Activated CD4-positive, alpha-beta T cell treated with anti-CD3 and anti-CD28 coated beads, Interleukin-2, amount 10 ng/mL, durations not matched to agents 7 days and 5 days (primary cell): ENCODE measurements at places on chromosomes 7 and 10. TPM values are rescaled to one million over a fixed set of nuclear protein-coding genes. Genes with fewer than 3 reads are reported as not detected.

Gene TACC2
- total RNA-seq = not detected

Gene NPFFR1
- not detected for total RNA-seq

Gene CALML3
- total RNA-seq = not detected

GRCh38 chr7:156579566-156579965 lies 61.0 kb upstream of the RNF32 start:
- H3K36me3 ChIP-seq = no peaks in the 10 kb centered on the region
- no peak for DNase-seq
- H3K4me3 ChIP-seq = no peak overlapping the region
- peaks cover 17% of the 10 kb centered on the region for H3K27me3 ChIP-seq
- no peaks in the 10 kb centered on the region for H3K4me1 ChIP-seq

DNA sequence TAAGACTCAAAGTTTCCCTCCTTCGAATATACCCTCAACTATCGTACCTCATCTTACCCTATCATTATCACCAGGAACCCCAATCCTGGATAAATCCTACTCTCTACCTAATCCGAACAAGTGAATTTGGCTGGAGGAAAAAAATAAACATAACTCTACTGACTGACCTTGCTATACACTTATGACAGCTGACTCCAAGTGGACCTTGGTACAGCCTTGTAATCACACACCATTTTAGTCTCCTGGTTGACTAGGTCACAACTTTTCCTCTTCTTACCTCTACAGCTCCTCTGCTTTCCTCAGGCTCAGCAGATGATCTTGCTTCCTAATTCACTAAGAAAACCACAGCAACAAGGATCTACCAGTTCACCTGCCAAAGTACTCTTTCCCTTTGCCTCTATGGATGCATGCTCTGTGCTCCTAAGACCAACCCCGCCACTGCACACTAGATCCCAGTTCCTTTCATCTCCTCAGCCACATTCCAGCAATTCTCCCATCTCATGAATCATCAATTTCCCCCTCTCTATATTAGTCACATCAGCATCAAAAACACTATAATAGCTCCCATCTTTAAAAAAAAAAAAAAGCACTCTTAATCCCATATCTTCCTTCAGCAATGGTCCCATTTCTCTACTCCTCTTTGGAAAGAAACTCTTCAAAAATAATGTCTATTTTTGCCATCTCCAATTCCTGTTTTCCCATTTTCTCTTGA lies 35.5 kb downstream of the COA1 start:
- no peak overlapping the region for H3K4me3 ChIP-seq
- H3K36me3 ChIP-seq = peaks cover 14% of the 10 kb centered on the region
- no peak overlapping the region for H3K27ac ChIP-seq
- DNase-seq = no peak
- no peaks in the 10 kb centered on the region for H3K27me3 ChIP-seq

GRCh38 chr10:127892743-127893142 lies at the start of gene CLRN3:
TSS of gene CLRN3 (minus strand) at chr10:127892941. CDS start at chr10:127892784, 157 bp downstream.
- no peak for DNase-seq
- no peak within 1 kb of the TSS for H3K4me3 ChIP-seq
- H3K4me1 ChIP-seq = peaks cover 4% of the 10 kb centered on the region
- no peak within 1 kb of the TSS for H3K27ac ChIP-seq
- no peaks in the 10 kb centered on the region for H3K36me3 ChIP-seq
- peaks cover 15% of the 10 kb centered on the region for H3K27me3 ChIP-seq

GRCh38 chr10:63465293-63466143 lies at the start of gene JMJD1C:
TSS of gene JMJD1C (minus strand) at chr10:63465977. CDS start at chr10:63465662, 315 bp downstream.
- peaks cover 6% of the 10 kb centered on the region for H3K27me3 ChIP-seq
- peaks cover 21% of the 10 kb centered on the region for H3K4me1 ChIP-seq
- H3K27ac ChIP-seq = peak within 1 kb of the TSS; percentile 86
- peaks cover 1% of the 10 kb centered on the region for H3K36me3 ChIP-seq
- peak; percentile 62 for DNase-seq
- H3K4me3 ChIP-seq = peak within 1 kb of the TSS; percentile 88

Gene SLC25A13
- 8.8 TPM for total RNA-seq

DNA sequence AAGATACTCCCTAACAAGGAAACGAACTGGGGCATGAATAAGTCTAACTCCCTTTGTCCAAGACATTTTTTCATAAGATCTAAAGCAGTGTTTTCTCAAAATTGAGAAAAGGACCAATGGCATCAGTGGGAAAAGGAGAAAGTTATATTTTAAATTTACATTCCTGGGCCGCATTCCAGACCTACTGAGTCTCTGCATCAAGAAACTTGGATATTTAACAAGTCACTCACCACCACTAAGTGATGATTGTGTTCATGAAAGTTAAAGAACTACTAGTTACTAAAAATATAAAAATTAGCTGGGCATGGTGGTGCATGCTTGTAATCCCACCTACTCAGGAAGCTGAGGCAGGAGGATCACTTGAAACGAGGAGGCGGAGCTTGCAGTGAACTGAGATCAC lies 149.6 kb upstream of the MEOX2 start:
- H3K27me3 ChIP-seq = no peaks in the 10 kb centered on the region
- H3K4me1 ChIP-seq = no peaks in the 10 kb centered on the region
- H3K4me3 ChIP-seq = no peak overlapping the region
- no peak overlapping the region for H3K27ac ChIP-seq
- H3K36me3 ChIP-seq = no peaks in the 10 kb centered on the region

Gene NRCAM
- total RNA-seq = 0.12 TPM

- no peaks in the 10 kb centered on the region for H3K36me3 ChIP-seq
- no peak overlapping the region for H3K4me3 ChIP-seq
- H3K27me3 ChIP-seq = peaks cover 47% of the 10 kb centered on the region
- no peak overlapping the region for H3K27ac ChIP-seq
These were observed 439 bp downstream of the RBP4 start for GRCh38 chr10:93600446-93601145.

Gene RELN
- total RNA-seq = not detected

DNA sequence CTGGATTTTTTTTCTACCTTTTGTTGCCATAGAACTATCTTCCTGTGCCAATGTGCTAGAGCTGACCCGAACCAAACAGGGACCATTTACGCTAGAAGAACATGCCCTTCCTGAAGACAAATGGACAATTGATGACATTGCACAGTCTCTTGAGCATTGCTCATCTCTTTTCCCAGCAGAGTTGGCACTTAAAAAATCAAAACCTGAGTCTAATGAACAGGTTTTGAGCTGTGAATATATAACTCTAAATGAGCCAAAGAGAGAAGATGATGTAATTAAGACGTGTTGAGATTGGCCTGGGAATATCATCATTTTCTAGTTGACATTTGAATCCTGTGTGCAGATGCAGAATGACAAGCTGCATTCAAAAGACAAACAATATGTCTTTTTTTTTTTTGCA lies 37.1 kb downstream of the TRUB1 start:
- H3K4me3 ChIP-seq = no peak overlapping the region
- peaks cover 25% of the 10 kb centered on the region for H3K36me3 ChIP-seq
- H3K27me3 ChIP-seq = no peaks in the 10 kb centered on the region
- H3K27ac ChIP-seq = no peak overlapping the region

- no peaks in the 10 kb centered on the region for H3K36me3 ChIP-seq
- H3K4me1 ChIP-seq = no peaks in the 10 kb centered on the region
- no peak overlapping the region for H3K4me3 ChIP-seq
- peaks cover 18% of the 10 kb centered on the region for H3K27me3 ChIP-seq
- DNase-seq = no peak
These were observed 170.6 kb upstream of the GRB10 start for GRCh38 chr7:50953303-50953702.

- H3K4me3 ChIP-seq = no peak overlapping the region
- H3K4me1 ChIP-seq = peaks cover 10% of the 10 kb centered on the region
- H3K27ac ChIP-seq = no peak overlapping the region
- DNase-seq = no peak
- peaks cover 11% of the 10 kb centered on the region for H3K27me3 ChIP-seq
- H3K36me3 ChIP-seq = no peaks in the 10 kb centered on the region
These were observed 3.5 kb downstream of the ANTXRL start for GRCh38 chr10:46290101-46290886.
